ENCODE measurements at places on chromosomes 7 and 10.
A peak's percentile ranks its signal among the peaks of the same experiment; 100 is the strongest.

GRCh38 chr10:47346581-47347302 lies 1.4 kb upstream of the RBP3 start:
- no peak for DNase-seq

DNA sequence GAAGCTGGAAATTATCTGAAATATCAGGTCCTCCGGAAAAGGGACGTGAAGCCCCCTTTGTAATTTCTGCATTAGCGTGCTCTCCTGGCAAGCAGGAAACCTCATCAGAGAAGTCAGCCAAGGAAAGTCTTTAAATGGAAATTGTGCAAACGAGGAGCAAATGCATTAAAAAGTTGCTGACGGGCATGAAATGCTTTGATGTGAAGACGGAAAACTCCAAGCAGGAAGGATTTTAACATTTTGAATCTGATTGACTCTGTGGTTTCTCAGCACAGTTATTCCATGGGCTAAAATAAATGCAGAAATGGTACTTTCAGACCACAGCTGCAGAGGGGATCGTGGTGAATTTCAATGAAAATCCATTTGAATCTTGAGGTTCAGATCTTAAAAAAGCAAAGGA lies 167.8 kb downstream of the AHR start:
- no peak for DNase-seq

- DNase-seq = no peak
Observed at GRCh38 chr10:105188737-105189462, 547.8 kb downstream of the SORCS3 start.

- DNase-seq = no peak
Observed at GRCh38 chr10:128971374-128972035, 495.5 kb upstream of the MGMT start.

GRCh38 chr7:30493228-30493627 lies 11.4 kb downstream of the GGCT start:
- no peak for DNase-seq

GRCh38 chr10:16521311-16522016 lies at the start of gene C1QL3:
Gene C1QL3, minus strand, starts transcription at chr10:16521879. Its CDS starts 814 bp downstream, at chr10:16521065.
- DNase-seq = no peak

GRCh38 chr7:36047091-36047658 lies 105.9 kb upstream of the EEPD1 start:
- DNase-seq = no peak

DNA sequence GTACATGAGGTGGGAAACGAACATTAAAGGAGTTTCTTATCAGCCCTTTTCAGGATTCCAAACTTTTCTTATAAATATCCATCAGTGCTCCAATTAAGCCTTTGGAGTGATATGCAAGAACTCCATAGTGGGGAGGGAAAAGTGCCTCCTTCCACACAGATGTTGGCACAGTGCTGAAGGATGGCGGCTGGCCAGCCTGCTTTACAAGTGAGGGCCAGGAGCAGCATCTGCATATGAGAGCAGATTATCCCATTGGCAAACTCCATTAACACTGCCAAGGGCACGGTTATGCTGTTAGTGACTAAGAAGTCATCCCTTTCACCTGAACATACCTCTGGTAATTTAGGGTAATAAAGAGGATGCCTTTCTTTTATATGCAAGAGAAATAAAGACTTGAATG lies 543.1 kb downstream of the CNTNAP2 start:
- no peak for DNase-seq

- no peak for DNase-seq
Observed at GRCh38 chr7:111531993-111532392, 30.3 kb downstream of the IMMP2L start.

DNA sequence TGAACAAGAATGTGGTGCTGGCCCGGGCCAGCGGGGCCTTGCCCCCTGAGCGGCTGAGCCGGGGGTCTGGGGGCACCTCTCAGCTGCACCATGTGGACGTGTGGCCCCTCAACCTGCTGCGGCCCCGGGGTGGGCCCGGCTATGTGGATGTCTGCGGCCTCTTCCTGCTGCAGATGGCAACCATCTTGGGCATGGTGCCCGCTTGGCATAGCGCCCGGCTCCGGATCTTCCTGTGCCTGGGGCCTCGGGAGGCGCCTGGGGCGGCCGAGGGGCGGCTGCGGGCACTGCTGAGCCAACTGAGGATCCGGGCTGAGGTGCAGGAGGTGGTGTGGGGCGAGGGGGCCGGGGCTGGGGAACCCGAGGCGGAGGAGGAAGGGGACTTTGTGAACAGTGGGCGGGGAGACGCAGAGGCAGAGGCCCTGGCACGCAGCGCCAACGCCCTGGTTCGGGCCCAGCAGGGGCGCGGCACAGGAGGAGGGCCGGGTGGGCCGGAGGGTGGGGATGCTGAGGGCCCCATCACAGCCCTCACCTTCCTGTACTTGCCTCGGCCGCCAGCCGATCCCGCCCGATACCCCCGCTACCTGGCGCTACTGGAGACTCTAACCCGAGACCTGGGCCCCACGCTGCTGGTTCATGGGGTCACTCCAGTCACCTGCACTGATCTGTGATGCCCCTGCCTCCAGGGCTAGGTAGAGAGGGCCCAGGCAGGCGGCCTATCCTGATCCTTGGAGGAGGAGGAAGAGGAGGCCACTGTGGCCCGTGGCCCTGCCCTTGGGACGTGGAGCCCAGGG lies 1.1 kb upstream of the TRIP6 start:
- no peak for DNase-seq

DNA sequence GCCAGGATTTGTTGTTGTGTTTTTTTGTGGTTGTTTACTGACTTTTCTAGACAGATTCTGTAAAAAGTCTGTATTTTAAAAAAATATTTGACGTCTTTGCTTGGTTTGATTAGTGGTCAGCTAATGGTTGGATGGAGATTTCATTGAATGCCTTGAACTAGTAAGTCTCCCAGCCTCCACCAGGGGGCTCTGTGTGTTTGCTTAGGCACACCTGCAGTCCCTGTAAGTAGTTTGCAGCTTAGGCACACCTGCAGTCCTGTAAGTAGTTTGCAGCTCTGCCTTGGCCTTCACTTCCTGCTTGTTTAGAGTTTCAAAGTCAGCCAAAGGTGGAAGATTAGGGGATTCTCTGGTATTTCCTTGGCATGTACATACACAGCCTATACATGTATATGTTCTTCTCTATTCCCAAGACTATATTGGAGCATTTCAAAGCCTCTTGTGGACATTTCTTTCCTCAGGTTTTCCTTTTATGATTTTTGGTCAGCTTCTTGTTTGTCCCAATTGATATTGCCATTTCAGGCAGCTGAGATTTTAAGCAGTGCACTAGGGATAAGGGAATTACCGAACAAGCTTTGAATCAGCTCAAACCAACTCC lies 101.6 kb downstream of the CCSER2 start:
- DNase-seq = peak; percentile 68

DNA sequence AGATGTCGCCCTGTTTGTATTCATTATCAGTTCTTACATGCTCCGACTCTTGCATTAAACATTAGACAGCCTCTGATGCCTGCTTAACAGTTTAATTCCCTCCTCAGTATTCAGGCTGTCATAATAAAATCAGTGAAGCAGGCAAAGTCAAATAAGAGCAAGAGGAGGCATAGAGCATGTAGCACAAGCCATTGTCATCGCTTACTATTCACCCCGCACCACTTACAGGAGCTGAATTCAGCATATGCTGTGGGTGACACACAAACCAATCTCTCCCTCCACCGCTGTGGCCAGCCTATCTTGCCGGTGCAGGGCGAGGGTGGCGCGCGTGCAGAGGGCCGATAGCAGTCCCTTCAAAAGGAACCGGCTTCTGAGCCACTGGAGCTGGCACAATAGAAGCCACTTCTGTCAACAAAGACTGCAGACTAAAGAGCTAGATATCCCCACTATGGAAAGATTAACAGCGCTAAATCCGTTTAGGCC lies 433.2 kb upstream of the MGMT start:
- no peak for DNase-seq

DNA sequence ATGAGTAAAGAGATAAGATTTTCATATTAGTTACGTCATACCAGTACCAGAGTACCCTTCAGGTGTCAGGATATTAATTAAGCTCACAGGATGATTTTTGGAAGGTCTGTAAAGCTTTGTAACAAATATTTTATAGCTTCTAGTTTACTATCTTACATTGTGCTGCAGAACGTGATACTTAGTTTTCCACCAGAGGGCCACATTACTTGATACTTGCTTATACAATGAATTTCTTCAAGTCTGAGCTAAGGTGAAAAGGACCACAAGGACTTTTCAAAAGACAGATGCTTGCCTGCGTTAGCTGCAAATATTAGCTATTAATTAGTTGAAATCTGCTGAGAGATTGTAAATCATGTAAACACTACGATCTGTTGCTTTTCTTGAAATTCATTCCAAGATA lies 12.2 kb downstream of the FOXP2 start:
- DNase-seq = no peak

- DNase-seq = no peak
Observed at GRCh38 chr10:60777696-60778213, 523 bp upstream of the CDK1 start.

DNA sequence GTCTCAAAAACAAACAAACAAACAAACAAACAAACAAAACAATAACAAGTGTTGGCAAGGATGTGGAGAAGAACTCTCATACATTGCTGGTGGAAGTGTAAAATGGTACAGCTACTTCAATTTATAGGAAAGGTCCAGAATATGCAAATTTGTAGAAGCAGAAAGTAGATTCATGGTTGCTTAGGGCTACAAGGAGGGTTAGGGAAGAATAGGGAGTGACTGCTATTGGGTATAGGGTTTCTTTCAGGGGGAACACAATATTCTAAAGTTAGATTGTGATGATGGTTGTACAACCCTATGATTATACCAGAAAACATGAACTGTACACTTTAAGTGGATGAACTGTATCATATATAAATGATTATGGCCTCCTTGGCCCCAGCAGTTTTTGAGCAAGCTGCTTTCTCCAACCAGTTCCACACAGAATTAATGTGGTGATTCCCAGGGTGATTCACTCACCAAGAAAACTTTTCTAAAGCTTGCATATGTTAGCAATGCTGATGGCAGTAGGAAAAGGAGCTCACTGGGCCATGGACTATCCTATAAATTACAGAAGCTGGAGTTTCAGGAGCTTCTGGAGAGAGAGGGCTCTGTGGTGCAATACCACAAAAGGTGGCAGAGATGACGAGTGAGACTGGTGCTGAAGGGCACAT lies 52.8 kb upstream of the KCNIP2 start:
- no peak for DNase-seq

DNA sequence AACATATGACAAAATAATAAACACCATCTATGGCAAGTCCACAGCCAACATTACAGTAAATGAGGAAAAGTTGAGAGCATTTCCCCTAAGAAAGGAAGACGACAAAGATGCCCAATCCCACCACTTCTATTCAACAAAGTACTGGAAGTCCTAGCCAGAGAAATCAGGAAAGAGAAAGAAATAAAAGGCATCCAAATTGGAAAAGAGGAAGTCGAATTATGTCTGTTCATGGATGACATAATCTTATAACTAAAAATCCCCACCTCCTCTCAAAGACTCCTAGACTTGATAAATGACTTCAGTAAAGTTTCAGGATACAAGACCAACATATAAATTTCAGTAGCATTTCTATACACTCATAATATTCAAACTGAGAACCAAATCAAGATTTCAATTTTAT lies 288.5 kb upstream of the POT1 start:
- DNase-seq = no peak

- DNase-seq = no peak
Observed at GRCh38 chr10:28704464-28705161, 27.3 kb downstream of the BAMBI start.

- no peak for DNase-seq
Observed at GRCh38 chr10:26555719-26556368, 117.7 kb downstream of the APBB1IP start.

DNA sequence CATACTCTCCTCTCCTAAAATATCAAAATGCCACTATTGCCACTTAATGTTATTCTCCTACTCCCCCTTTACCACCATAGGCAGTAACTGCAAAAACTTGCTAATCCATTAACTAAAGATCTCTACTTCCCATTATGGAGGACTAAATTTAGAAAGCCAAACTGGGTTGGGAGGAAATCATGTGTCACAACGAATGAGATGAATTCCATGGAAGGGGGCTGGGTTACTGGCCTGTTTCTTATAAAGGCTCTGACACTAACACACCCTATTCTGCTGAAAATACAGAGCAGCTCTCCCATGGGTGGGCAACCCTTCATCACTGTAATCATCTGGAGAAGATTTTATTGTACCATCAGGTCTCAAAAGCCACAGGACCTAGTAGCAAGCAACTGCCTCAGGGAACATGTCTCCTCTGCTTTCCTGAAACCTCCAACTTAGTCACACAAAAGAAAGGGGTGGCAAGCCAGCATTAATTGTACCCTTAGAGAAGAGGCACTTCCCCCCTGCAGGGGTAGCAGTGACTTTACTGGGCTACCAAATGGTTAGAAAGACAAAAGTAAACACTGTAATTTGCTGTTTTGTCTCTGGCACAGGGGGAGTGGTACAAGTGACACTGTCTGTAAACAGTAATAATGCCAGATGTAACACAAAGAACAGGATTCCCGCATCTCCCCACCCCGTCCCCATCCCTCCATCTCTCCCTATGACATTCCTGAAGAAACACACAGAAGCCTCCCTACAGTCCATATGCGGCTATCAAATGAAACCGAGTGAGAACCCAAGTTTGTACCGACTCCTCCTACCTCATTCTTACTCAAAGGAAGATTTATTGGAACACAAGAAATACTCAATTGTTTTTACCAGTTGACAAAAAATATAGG lies 81.6 kb downstream of the ARMH3 start:
- no peak for DNase-seq

DNA sequence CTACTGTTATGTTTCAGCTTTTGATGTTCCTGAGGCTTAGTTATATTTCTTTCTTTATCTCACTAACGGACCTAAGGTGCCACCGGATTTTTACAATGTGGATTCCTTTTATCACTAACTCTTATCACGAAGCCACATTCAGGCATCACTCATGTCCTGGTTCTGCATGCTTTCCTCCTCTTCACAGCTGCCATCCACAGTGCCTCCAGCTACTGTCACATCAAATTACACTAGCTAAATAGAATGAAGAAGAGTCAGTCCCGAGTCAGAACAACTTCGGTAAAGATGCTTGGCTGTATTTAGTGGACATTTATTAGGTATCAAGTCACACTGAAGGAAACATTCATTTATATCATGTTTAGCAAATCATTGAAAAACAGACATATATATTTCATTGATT lies 153.2 kb downstream of the NEBL start:
- no peak for DNase-seq

GRCh38 chr7:78139335-78139734 lies 340.8 kb downstream of the PHTF2 start:
- no peak for DNase-seq

- DNase-seq = no peak
Observed at GRCh38 chr10:110174201-110174600, 33.2 kb upstream of the MXI1 start.

DNA sequence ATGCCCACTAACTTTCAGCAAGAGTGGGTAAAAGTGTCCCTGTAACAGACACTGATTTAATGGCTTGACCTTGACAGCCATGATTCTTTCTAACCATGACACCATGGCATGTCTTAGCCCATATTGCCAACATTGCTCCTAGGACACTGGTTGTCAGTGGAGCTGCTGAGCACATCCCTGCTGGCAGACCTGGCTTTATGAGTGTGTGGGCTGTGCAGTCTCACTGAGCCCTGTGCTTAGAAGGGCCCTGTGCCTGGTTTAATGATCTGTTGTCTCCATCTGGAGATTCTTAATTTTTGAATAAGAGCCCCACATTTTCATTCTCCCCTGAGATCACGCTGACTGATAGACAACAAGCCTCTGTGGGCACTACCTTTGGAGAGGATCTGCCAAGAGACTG lies 243.1 kb upstream of the KIAA1217 start:
- no peak for DNase-seq

Data from CD4-positive, alpha-beta T cell treated with Interleukin-15 for 4 hours (primary cell).